ENCODE measurements at places on chromosomes 5 and 9.

DNA sequence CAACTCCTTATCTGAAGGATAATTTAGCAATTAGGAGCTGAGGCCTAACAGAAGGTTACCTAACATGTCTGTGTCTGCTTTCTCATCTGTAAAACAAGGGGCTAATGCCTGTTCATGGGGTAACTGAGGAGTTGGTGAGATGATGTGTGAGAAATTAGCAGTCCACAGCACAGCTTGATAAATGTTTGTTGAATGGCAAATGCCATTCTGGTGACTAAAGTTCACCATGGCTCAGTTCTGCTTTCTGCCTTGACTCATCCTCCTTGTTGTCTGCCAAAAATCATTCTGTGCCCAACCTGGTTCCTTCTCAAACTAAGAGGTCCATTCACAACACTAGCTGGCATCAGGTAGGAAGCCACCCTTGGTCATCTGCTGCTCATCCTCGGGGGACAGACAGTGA, 552.0 kb upstream of the KLF4 start:
- DNase-seq = no peak

GRCh38 chr5:43294226-43294625, 19.0 kb downstream of the HMGCS1 start:
- no peak for DNase-seq

- DNase-seq = no peak
Observed at GRCh38 chr9:108517651-108518365, 338.0 kb downstream of the ACTL7B start.

- DNase-seq = no peak
Observed at GRCh38 chr5:66848749-66849641, 252.8 kb downstream of the MAST4 start.

GRCh38 chr9:92424340-92424739, at the start of gene OMD:
TSS of gene OMD (minus strand) at chr9:92424471. CDS start at chr9:92417558, 6,913 bp downstream.
- DNase-seq = no peak

- DNase-seq = no peak
Observed at GRCh38 chr5:33883482-33883881, 8.3 kb downstream of the ADAMTS12 start.

DNA sequence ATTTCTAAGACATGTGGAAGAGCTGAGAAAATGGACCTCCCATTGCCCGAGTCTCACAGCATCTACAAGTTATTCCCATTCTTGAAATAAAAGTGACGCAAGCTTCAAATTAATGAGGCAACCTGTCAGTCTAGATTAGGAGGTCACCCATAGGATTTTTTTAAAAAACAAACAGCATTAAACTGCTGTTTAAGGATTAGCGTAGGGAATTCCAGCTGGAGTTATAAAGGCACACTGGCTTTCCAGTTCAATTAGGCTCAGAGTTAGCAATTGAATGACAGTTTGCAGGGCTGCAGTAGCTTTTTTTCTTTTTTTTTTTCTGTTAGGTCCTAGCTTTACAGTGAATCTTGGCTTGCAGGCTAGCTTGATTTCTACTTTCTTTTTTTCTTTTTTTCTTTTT, 16.2 kb downstream of the PRKACG start:
- no peak for DNase-seq

- DNase-seq = no peak
Observed at GRCh38 chr9:13810510-13810909, 503.4 kb downstream of the NFIB start.

- no peak for DNase-seq
Observed at GRCh38 chr5:98099448-98100105, 673.9 kb upstream of the RGMB start.

GRCh38 chr5:133934822-133935666, 33.4 kb downstream of the C5orf15 start:
- DNase-seq = no peak

GRCh38 chr5:80215523-80215922, 40.3 kb downstream of the SERINC5 start:
- DNase-seq = no peak

DNA sequence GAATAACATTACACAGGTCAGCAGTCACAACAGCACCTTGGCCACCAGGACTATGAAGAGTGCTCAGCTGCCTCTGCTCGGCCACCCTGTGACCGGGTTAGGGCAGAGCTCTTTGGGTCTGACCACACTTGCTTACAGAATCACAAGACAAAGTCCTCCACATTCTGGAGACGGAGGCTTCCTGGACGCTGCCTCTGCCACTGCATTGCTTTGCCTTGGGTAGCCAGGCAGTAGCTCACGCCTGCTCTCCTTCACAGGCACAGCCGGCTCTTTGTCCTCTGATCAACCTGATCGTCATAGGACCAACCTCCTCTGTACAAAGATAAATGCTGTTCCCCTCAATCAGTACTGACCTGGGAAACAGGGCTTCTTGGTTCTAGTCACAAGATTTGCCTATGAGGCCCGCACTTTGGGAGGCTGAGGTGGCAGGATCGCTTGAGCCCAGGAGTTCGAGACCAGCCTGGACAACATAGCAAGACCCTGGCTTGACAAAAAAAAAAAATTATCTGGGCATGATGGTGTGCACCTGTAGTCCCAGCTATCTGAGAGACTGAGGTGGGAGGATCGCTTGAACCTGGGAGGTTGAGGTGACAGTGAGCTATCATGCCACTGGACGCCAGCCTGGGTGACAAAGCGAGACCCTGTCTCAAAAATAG, 128.4 kb upstream of the IER5L start:
- no peak for DNase-seq

GRCh38 chr9:100555471-100555870, 22.4 kb upstream of the CAVIN4 start:
- DNase-seq = no peak

GRCh38 chr5:149404746-149405549, 25.9 kb upstream of the IL17B start:
- no peak for DNase-seq

DNA sequence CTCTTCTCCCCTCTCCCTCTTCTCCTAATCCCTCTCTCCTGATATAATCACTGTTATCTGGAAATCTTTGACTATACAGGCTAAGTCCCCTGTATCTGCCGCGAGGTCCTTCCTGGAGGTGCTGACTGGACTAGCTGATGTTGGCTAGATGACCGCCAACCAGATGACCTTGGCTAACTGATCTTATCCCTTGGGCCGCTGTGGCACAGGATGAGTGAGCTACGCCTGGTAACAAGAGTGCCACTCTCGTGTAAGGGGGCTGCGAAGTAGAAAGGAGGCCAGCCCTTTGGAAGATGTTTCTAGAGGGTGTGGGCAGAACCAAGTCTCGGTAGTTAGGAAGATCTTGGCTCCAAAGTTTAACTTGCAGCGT, 345 bp upstream of the PRRC1 start:
- DNase-seq = no peak

DNA sequence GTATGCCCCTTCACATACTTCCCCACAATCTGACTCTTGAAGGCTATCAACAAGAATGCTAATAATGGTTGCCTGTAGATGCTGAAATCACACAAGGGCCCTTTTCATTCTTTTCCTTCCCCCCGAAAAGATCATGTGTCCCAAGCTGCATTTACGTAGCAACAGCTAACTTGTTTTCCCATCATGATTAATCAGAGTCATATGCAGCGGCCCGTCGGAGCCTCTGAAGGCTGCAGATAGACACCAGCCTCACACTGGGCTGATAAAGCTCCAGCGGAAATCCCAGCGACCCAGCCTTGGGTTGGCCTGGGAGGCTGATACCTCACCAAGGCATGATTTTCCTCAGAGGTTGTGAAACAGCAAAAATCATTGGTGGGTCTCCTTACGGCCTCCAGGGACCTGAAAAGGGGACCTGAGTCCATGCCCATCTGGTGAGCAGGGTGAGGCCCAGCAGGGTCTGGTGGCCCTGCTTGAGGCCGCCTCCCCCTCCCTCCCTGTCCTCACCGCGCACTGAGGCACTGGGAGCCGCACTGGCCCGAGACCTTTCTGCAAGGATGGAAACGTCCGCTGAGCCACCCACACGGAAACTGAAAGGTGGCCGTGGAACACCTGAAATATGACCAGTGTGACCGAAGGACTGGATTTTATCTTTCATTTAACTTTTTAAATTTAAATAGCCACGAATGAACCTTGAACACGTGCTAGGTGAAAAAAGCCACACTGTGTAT, 114.2 kb upstream of the PHYKPL start:
- no peak for DNase-seq

DNA sequence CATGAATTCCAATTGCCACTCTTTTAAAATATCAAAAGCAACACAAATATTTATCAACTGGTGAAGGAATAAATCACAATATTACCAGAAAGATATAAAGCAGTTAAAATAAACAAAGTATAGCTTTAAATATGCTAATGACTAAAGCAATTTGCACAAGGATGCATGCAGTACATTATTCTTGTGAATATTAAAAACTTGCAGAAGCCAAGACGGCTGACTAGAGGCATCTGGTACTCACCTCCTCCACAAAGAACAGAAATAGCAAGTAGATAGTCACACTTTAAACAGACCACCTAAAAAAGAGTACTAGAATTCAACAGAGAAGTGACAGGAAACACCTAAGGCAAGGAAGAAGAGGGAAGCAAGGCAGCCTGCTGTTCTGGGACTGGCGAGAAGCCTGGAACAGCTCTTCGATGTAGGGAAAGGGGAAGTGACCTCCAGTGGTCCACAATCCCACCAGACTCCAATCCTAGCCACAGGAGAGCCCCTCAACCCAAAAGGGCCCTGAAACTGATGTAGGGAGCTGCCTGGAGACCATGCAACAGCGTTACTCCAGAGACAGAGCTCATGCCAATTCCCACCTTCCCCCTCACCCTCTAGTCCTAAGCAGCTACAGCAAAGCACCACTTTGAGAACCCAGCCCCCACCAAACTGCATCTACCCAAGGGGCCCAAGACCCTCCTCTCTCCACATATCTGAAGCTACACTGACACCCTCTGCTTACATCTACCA, 86.3 kb downstream of the LPAR1 start:
- no peak for DNase-seq

DNA sequence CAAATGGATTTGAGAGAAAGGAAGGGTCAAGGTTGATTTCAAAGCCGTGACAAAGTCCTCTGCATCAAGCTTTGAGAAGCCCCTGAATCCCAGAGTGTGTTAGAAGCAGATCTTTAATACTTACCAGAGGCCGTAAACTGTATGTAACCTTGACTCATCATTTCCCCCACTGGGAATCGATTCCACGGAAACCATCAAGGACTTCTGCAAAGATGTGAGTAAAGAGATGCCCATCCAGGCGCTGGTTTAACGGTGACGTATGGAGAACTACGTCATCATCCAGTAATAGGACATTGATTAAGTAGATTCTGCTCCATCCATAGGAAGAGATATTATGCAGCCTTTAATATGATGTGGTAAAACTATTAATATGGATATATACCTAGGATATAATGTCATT, 1.6 kb downstream of the RNF183 start:
- no peak for DNase-seq

GRCh38 chr5:1062761-1063568, 48.9 kb downstream of the SLC12A7 start:
- DNase-seq = no peak

- DNase-seq = no peak
Observed at GRCh38 chr5:112479418-112479817, 60.3 kb upstream of the EPB41L4A start.

DNA sequence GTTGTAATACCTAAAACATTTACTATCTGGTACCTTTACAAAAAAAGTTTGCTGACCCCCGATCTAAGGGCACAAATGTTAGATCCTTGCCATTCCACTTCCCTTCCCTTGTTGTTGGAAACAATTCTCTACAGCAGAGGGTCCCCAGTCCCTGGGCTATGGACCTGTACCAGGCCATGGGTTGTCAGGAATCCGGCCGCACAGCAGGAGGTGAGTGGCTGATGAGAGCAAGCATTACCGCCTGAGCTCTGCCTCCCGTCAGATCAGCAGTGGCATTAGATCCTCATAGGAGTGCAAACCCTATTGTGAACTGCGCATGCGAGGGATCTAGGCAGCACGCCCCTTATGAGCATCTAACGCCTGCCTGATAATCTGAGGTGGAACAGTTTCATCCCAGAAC, 248.5 kb downstream of the AP3B1 start:
- no peak for DNase-seq

GRCh38 chr5:115489733-115490132, 54.8 kb downstream of the FEM1C start:
- DNase-seq = no peak

GRCh38 chr5:84086511-84086910, 298.2 kb downstream of the EDIL3 start:
- DNase-seq = no peak

GRCh38 chr5:67215519-67216471, 19.2 kb upstream of the CD180 start:
- DNase-seq = no peak

DNA sequence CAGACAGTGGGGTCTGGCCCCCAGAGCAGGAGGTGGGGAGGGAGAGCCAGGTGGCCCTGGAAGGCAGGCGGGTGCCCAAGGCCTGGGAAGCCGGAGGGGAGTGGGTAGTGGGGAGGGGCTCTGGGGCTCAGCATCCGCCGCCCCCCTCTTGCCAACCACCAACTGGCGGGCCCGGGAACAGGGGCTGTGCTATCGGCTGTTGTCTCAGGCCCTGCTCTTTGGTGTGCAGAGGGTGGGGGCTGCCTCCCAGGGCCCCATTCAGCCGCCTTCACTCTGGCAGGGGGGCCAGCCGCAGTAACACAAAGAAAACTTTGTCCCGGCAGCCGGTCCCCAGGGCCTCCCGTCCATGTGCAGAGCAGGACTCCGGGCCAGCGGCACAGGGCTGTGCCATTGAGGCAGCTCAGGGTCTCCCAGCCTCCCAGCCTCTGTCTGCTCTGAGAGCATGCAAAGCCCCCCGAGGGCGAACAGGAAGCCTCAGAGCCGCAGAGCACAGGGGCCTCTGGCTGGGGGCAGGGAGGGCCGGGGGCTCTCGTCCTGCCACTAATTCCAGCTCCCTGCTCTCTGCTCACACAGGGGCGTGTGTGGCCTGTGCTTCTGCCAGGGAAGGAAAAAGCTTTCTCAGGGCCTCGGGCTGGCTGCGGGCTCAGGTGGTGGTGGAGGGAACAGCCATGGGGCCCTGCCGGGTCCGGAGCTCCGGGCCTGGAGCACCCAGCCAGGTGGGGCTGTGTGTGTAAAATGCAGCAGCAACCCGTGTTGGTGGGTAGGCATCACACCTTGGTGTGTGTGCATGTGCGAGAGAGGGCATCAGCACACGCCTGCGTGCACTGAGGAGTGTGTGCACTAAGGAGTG, 54.2 kb upstream of the NOTCH1 start:
- DNase-seq = no peak

- DNase-seq = no peak
Observed at GRCh38 chr5:42514754-42515153, 91.5 kb downstream of the GHR start.

DNA sequence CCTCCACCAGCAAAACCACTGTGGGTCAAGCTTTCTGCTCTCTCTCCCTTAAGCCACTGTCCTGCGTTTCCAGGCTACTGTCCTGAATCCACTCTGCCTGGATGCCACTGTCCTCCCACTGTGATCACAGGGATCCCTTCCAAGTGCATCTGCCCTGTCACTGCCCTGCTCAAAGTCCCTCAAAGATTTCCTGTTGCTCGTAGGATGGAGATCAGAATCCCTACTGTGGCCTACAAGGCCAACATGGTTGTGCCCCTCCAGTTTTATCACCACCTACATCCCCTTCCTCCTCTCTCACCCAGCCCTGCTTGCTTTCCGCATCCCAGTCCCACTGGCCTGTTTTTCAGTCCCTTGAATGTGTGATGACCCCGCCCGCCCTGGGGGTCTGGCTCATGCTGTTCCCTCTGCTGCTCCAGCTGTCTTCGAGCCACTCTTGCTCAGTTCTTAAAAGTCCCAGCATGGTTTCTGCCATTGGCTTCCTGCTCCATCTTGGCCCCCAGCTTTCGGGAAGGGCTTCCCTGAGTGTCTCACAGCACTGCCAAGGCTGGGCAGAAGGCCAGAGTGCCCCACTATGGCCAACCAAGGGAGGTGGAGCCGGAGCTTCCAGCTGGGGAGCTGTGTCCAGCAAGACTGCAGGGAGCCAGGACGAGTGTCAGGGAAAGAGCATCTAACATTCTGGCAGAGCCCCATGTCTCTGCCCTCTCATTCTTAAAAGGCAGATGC, 12.9 kb upstream of the FRRS1L start:
- DNase-seq = no peak

All from right lung (tissue), 10 donors.